ENCODE measurements at places on chromosomes 4 and X.

GRCh38 chr4:176964116-176964691 is 171.5 kb upstream of the VEGFC start:
- no peak for DNase-seq

- no peak for DNase-seq
Measured at GRCh38 chr4:183875251-183875825, 29.8 kb upstream of the STOX2 start.

GRCh38 chrX:129777218-129778030 is 2.3 kb upstream of the SASH3 start:
- DNase-seq, result no peak

DNA sequence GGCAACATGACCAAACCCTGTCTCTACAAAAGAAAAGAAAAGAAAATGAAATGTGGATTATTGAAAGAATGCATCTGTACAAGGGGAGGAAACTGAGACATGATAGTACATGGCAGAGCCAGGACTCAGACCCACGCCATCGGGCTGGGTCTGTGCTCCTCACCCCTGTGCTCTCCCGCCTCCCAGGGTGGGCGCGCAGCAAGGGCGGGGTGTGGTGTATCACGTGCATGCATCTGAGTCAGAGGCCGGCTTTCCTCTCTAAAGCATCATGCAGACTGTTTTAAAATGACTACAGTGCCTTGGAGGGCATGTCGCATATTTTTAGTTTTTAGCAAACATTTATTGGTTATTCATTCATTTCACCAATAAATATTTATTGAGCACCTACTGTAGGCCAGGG is 47.8 kb downstream of the HTT-AS start:
- DNase-seq, result no peak

DNA sequence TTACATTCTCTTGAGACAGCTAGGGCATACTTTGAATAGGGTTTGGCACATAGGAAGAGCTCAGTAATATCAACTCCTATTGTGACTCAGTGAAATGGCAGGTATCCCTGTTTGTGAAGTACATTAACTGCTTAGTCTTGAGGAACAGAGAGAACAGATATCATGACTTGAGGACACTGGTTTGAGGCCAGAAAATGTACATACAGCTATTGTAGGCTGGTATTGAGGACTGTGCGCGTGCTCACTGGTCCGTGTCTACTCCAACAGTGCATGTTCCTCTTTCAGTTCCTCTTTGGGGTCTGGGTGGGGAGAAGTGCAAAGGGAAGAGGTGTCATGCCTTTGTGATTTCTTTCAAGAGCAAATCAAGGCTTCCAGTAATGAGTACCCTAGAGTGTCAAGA is 34.6 kb upstream of the TBC1D9 start:
- no peak for DNase-seq

GRCh38 chr4:8679032-8679431 is 86.5 kb downstream of the CPZ start:
- DNase-seq, result no peak

DNA sequence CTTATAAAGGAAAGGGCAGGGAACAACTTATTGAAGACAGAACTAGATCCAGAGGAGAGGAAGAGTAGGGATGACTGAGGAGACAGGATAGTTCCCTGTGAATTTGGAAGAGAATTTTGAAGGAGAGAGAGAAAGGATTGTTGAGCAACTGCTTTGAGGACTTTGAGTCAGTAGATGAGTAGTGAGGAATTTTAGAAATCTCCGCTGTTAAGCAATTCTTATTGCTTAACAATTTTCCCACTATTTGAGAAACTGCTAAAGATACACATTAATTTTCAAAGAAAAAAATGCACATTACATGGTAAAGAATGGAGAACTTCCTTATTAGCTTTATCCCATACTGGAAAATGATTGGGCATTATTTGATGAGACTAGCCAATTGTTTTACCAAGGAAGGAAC is 116.3 kb upstream of the NRK start:
- no peak for DNase-seq

DNA sequence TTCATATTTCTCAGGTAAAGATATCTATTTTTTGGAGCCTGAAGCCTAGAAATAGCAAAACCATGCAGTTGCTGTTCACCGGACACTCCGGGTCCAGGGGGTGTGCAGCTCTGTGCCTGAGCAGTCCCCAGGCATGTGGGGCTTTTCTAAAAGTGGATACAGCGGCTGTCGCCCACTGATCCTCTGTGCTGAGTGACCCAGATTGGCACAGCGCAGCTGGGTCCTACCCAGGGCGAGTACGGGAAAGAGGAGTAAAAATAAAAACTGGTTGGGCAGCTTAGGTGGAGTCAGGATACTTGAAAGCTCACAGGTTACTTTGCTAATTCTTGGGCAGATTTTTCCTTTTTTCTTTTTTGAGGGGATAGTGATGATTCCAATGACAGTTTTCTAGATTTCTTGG is 118.8 kb downstream of the UCHL1 start:
- DNase-seq, result peak; percentile 52

GRCh38 chrX:66410806-66411205 is 228.1 kb downstream of the EDA2R start:
- DNase-seq, result no peak

DNA sequence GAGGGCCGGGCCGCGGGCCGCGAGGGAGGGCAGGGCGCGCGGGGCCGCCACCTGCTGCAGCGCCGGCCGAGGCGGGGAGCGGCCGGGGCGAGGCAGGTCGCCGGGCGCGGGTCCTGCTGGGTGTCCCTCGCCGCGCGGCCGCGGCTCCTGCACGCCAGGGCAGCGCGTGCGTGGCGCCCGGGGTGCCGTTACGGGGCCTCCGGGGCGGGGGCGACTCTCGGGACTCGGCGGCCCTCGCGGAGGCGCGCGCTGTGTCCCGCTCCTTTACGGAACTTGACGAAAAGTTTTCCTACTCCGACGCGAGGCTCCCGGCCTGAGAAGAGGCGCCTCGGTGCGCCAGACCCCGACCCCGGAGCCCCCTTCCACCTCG is 329 bp downstream of the TBC1D14 start:
- no peak for DNase-seq

GRCh38 chr4:7515390-7515902 is 80.7 kb upstream of the PSAPL1 start:
- DNase-seq, result no peak

DNA sequence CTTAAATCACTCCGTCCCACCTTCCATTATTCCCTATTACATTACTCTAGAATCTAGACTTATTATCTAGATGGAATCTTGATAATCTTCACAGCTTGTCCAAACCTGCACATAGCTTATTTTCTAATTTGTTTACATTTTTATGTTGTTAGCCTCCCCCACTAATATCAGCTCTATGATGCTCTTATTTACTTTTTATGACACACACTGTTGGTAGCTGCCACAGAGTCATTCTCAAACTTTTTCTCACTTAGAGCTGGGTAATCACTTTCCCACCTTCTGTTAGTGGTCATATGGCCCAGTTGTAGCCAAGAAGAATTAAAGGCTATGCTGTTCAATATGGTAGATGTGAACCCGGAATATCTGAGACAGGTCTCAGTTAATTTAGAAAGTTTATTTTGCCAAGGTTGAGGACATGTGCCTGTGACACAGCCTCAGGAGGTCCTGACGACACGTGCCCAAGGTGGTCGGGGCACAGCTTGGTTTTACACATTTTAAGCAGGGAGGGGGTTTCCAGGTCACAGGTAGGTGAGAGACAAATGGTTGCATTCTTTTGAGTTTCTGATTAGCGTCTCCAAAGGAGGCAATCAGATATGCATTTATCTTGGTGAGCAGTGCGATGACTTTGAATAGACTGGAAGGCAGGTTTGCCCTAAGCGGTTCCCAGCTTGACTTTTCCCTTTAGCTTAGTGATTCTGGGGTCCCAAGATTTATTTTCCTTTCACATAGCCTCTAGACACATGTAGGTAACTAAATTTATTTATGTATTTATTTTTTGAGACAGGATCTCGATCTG is 7.0 kb upstream of the ADGRA3 start:
- no peak for DNase-seq

DNA sequence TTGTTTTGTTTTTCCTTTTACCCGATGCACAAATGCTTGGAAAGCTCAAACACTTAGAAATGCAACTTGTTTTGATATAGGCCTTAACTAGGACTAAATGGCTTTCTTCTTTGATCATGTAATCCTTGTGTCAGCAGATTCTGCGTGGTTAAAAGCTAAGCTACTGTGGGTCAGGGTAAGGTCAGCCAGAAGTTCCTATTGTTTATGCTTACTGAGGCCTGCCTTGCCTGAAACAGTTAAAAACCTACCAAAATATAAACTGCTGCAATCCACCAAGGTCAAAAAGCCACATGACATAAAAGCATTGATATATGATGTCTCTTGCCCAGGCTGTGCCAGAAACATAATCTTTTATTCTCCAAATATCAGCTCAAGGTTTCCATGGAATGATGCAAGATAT is 223.4 kb downstream of the FAM47B start:
- DNase-seq, result no peak

GRCh38 chr4:176011529-176011928 is 54.1 kb upstream of the WDR17 start:
- DNase-seq, result no peak

DNA sequence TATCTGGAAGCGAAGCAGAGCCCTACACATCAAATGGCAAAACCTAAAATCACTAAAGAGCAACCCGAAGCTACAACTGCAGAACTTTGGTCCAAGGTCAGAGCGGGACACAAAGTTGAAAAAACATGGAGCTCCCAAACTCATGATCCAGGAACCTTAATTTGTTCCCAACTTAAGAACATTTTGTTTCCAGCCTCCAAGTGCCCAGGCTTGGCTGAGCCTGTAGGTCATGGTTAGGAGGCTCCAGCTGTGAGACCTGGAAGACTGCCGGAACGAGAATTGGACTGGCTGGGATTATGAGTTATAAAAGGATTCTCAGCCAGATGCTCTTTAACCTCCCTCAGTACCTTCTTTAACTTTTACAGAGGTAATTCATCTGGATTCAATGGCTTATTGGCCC is 349.1 kb upstream of the DDX53 start:
- DNase-seq, result no peak

DNA sequence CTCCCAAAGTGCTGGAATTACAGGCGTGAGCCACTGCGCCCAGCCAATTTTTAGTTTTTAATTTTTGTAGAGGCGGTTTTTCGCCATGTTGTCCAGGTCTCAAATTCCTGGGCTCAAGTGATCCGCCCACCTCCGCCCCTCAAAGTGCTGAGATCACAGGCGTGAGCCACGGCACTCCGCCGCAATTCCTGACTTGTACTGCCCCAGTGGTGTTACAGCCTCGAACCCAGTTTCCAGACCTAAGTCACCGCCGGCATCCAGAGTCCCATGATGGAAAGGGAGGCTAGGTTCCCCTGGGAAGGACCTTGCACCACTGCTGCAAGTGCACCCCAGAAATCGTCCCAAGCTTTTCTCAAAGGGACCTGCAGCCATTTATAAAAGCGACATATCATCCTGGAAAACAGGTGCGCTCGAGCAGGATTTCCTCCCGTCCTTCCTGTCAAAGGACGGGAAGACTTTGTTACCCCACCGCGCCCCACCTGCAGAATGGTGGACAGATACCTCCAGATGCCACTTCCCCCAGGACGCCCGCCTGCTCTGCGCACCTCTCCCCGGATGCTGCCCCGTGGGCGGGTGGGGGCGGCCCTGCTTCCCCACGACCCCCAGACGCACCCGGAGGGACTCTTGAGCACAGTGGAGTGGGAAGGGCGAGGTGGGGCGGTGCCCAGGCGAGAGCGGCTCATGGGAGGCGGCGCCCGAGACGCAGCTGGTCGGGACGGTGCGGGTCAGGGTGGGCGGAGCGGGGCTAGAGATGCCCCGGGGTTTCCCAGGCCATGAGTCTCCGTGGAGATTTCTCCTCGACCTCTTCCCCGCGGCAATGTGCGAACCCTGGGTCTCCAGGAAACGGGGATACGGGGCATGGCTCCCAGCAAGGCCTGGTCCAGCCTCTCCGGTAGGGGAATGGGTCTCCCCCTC is 947 bp upstream of the RPL10 start:
- DNase-seq, result peak; percentile 53

GRCh38 chr4:26055855-26056254 is 141.8 kb downstream of the SMIM20 start:
- no peak for DNase-seq

- no peak for DNase-seq
Measured at GRCh38 chr4:14222377-14223029, 595.0 kb upstream of the BOD1L1 start.

DNA sequence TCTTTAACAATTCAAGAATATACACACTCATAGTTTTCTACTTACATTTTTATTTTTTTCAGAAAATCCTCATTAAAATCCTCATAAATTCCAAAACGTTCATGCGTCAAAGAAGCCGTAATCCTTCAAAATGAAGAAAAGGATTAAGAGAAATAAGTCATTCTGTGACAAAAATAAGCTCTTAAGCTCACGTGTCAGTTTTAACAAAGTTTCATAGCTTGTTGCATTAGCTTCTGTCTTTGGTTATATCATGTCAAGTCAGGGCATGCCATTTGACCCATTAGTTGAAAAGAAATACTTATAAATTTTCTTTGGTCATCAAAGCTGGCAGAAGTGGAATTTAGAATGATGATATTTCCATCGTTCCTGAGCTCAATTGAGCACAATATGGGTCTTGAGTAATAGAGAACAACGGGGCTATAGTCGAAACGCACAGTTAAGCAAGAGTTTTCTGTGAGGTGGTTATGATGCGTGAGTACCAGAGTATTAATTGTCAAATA is 185.2 kb upstream of the CTSO start:
- DNase-seq, result no peak

DNA sequence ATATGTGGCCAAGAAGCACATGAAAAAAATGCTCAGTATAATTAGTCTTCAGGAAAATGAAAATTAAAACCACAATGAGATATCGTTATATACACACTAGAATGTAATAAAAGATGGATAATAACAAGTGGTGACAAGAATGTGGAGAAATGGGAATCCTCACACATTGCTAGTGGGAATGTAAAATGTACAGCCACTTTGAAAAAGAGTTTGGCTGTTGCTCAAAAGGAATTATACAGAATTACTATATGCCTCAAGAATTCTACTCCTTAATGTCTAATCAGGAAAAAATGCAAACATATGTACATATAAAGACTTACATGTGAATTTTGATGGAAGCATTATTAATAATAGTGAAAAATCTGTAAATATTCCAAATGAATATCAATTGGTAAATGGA is 102.2 kb downstream of the SPCS3 start:
- no peak for DNase-seq

GRCh38 chr4:150149381-150149780 is 71.1 kb downstream of the DCLK2 start:
- DNase-seq, result no peak

- peak; percentile 60 for DNase-seq
Measured at GRCh38 chrX:102712216-102712966, at the start of gene GPRASP2. GPRASP2 (plus strand) TSS chrX:102712448; CDS start chrX:102714870, 2,422 bp downstream.

DNA sequence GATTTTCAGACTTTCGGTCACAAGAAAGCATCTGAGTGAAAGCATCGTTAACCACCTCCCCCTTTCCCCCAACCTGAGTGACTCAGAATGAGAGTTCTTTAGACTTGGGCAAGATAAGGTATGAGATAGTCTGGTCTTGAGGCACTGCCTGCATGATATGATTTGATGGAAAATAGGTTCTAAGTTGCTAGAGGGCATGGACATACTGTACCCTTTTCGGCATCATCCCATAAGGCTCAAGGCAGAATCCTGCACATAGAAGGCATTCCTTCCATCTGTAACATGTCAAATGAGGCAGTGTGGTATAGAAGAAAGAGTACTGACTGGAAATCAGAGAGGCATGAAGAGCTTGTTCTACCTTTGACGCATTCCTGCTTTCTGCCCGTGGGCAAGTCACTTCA is 16.8 kb upstream of the AMOT start:
- no peak for DNase-seq
